Right kidney (tissue), 9 donors: ENCODE measurements at places on chromosomes 11 and 22.

- peak; percentile 70 for DNase-seq
Measured at GRCh38 chr11:121466063-121466794, 13.5 kb upstream of the SORL1-AS1 start.

DNA sequence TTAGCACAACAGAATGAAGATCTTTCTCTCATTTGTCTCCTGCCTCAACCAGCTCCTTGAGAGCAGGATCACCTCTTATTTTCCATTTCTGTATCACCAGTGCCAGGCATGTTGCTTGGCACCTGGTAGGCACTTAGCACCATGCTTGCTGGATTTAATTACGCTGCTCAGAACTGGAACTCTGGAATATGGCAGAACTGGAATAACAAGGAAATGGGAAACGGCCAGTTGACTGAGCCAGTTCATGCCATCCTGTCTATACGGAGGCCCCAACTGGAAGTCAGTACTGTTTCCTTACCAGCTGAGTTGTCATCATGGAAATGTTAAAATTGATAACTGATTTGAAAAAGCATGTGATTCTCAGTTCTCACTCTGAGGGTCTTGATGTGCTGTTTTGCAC is 69.5 kb upstream of the YWHAH start:
- no peak for DNase-seq

GRCh38 chr11:115067471-115067870 is 389.1 kb downstream of the NXPE2 start:
- no peak for DNase-seq

DNA sequence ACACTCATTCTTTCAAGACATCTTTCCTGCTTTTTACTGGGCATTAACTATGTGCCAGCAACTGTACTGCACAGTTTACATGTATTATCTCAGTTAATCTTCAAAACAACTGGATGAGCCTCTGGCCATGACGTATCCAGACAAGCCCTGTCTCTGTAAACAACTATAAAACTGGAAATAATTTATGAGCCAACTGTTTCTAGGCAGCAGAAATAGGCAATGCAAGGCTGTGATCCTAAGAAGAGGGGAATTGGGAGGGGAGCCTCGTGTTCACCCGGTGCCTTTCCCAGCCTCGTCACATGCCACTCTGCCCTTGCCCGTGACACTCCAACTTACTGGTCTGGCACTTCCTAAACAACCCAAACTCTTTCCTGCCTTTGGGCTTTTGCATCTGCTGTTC is 82.8 kb downstream of the FBXO7 start:
- DNase-seq = no peak

DNA sequence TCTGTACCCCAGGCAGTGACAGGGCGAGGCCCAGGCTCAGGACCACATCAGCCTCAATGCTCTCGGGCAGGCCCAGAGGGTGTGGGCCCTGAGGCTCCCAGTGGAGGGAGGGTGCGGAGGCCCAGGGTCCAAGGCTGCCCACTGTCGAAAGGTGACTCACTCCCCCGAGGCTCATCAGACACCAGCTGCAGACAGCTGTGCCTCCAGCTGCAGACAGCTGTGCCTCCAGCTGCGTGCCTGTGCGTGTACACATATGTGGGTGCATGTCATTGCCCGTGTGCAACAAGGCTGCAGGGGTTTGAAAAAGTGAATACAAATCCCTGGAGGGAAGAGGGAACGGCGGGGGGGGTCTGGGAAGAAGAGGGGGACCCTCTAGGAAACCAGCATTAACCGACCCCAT is 134.3 kb downstream of the BRD1 start:
- no peak for DNase-seq
